Stimulated activated CD4-positive, alpha-beta T cell treated with anti-CD3 and anti-CD28 coated beads, Interleukin-1b, Interleukin-23, amount 100 ng/mL, for 24 hours (primary cell): ENCODE measurements at places on chromosomes 7 and 10.

DNA sequence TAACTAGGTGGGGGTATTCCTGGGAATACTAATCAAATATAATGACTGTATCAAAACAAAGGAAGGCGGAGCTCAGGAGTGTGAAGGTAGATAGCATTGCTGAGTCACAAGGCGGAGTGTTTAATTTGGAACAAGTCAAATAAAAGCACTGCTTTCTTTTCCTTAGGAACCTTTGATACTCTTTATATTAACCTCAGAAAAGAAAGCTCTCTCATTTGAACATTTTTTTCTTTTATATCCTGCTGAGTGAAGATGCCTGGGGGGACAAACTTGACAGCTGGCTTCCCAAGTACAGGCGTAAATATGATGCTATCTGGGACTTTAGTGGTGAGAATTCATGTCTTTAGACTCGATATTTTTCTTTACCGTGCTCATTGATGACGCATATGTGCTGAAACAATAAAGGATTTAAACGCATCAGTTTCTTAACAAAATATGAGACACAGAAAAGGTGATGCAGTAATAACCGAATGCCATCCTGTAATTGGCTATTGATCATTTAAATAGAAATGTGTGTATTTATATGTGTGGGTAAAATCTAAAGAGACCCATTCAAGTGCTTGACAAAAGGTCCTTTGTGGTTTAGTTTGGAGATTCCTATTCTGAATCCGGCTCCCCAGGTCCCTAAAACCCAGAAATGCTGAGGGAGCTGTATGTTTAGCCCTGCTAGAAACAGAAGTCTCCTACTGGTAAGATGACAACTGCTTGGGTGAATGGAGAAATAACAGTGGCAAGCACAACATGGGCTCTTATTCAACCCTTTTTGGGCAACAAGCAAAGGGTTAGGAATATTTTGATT lies 102.7 kb downstream of the PRTFDC1 start:
- DNase-seq: no peak

GRCh38 chr7:45703911-45704682 lies 129.9 kb downstream of the ADCY1 start:
- no peak for DNase-seq

GRCh38 chr10:34580643-34581042 lies 234.5 kb downstream of the PARD3 start:
- no peak for DNase-seq

GRCh38 chr10:9877978-9878377 lies 1139.7 kb upstream of the CELF2 start:
- no peak for DNase-seq

GRCh38 chr7:74282748-74283459 lies 6.3 kb upstream of the CLIP2 start:
- no peak for DNase-seq
